ENCODE measurements at places on chromosomes 4 and X.

DNA sequence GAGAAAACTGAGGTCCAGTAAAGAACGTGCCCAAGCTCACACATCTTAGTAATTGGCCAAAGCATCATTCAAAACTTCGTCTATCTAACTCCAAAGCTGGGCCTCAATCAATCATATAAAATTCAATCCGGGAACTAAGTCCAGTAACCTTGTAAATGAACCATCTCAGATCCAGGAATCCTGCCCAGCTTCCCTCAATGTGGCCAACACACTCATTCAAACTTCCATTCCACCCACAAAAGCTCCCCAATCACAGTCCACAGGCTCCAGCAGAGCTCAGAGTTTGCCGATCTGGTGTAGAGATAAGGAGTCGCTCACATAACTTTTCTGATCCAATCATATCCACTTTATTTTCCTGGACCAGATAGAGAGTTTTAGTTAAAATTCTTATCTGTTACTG is 144.8 kb downstream of the SPATA18 start:
- DNase-seq, result no peak

DNA sequence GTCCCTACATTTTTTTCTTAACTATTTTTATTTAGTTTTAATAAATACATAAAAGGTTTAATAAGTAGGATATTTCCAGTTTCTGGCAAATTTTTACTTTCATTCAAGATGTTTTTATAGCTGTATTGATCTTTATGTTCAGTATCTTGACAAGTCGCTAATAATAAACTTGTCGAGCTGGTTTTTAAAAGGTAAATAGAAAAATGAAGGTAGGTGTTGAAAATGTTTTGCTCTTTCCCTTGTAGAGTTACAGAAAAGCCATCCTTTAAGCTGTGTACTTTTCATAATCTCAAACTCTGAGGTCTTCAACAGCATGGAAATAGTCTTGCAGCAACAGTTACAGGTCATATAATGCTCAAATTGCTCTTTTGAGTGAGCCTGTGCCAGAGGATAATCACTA is 52.6 kb downstream of the RS1 start:
- no peak for DNase-seq

DNA sequence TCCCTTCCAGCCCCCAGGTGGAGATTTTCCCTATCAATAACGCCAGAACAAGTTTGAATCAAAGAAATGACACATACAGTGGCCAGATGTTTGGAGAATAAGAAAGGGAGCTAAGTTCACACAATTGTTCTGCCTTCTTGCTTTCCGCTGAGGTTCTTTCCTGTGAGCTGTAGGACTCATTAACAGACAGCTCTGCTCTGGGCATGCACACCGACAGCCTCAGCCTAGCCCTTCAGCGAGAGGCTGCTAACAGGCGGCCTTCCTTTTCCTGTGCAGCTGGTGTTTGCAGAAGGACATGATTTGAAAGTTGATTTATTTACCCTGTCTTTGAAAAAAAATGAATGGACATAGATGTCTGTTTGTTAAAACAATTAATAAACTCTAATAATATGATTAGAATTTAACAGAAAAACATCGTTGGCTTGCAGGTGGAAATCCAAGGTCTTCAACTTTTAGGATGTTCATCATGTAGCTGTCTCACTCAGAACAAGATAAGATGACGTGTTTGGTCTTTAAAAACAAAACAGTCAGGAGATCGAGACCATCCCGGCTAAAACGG is 183.3 kb downstream of the KDR start:
- DNase-seq, result no peak

- DNase-seq, result no peak
These were observed 31.9 kb downstream of the MAGED4 start for GRCh38 chrX:52216541-52216940.

DNA sequence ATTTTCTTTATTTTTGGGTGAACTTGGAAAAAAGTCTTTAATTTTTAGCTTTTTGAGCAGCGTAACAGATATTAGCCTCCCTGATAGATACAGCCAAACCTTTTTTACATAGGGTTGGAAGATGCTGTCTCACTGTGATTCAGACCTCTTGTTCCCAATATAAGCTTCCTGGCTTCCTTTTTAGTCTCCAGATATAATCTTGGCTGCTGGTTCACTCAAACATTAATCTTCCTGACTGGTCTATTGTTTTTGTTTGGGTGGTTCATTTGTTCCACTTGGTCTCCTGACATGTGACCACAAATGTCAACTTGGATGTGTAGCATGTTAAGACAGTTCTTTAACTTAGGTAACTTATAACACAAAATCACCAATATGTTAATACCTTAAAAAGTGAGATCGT is 23.0 kb downstream of the RPA4 start:
- DNase-seq, result no peak

DNA sequence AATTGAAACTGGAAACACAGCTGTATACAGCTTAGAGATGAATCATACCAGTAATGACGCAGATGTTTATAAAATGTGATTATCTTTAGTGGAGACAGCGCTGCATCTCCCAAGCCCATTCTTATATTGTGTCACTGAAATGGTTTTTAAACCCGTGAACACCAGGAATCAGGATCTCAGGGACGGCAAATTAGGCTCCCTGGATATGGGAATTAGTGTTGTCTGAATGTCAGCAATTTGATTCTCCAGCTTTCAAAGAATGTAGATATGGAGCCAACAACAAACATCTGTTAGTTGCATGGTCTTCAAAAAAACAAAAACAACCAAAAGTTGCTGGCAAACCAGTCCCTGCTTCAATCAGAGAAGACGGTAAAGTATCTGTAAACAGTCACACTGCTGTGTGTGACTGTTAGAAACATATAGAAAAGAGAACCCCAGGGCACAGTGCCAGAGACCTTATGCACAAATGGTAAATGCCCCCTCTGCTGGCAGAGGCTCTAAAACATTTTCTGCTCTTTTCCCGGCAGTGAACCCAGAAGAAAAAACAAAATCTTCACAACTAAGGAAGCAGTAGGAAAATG is 351.9 kb upstream of the FTHL17 start:
- DNase-seq, result no peak

- no peak for DNase-seq
These were observed 525.9 kb upstream of the ZFP42 start for GRCh38 chr4:187469627-187470026.

DNA sequence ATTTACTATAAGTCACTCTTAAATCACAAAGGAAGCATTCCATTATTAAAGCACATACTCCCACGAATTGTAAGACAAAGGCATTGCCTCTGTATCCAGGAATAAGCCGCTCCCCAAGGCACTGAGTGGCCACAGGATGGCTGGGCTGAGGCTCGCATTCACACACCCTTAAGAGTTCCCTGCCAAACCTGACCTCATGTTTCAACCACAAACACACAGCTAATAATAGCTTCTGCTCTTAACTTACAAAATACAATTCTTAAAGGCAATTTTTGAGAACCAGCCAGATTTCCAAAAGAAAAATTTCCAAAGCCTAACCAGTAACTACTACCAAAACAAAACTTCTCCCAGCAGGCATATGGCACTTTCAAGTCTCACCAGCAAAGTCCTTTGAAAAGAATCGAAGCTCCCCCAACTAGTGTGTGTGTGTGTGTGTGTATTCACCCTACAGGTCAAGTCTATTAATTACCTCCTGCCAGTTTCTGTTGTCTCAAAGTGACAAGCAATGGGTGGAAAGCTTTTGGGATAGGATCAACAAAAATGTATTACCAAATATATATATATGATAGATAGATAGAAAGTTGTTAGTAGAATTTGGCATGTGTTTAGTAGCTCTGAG is 36.0 kb downstream of the ARHGAP6 start:
- no peak for DNase-seq

DNA sequence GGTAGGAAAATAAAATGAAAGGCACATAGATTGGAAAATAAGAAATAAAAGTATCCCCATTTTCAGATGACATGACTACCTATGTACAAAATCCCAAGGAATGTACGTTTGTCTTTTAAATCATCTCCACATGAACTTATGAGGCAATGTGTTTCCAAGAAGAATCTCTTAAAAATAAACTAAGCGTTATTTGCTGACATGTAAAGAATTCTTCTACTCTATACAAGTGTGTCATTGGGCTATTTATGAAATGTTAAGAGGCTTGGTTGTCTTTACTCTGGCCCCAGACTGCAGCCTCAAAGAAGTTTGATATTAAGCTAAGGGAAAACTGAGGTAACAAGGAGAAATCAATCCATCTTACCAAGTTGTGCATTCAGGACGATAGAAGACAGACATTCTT is 17.1 kb downstream of the BEX3 start:
- no peak for DNase-seq

- no peak for DNase-seq
These were observed 209.3 kb downstream of the SOWAHB start for GRCh38 chr4:76688619-76689144.

- DNase-seq, result no peak
These were observed 454.1 kb downstream of the PDGFC start for GRCh38 chr4:156517546-156517945.

All from stimulated activated CD8-positive, alpha-beta memory T cell treated with anti-CD3 and anti-CD28 coated beads, Interleukin-2, amount 100 ng/mL, for 1 hour (primary cell).